NCI-H1092 (cell line): ENCODE measurements at places on chromosomes 1 and 21.
A peak's percentile ranks its signal among the peaks of the same experiment; 100 is the strongest.

DNA sequence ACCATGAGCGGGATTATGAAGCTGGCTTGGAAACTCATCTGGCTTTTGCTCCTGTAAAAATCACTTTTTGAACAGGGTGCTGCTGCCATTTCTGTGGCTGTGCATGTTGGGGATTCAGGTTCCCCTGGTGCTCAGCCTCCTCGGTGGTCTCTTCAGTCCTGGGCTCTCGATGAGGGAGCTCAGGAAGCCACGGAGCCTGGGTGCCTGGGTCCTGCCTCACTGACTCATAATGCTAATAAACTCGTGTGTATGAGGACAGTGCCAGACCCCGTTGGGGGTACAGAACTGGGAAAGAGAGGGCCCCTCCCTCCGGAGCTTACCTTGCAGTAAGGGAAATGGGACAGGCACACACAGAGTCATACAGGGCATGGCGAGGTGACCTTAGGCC is 5.8 kb downstream of the COQ8A start:
- DNase-seq = no peak

GRCh38 chr1:168266644-168267186 is 14.0 kb upstream of the TBX19 start:
- no peak for DNase-seq

- peak; percentile 68 for DNase-seq
These were observed 12.3 kb upstream of the GSTM4 start for GRCh38 chr1:109643385-109644230.

DNA sequence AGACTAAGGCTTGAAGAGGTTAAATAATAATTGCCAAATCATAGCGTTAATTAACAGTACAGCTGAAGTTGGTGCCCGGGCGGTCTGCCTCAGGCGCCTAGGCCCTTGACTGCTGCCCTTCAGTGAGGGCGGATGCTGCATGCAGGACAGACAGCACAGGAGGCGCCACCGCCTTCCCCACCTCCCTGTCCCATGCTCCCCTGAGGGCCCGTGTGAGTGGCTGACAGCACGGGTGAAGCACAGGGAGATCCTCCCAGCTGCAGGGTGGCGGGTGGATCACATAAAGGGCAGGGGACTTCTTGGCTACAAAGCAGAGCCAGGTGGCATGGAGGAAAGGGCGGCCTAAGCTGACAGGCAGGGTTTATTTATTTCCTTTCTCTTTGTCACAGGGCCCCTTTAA is 49.1 kb downstream of the DDX20 start:
- DNase-seq = peak; percentile 23

DNA sequence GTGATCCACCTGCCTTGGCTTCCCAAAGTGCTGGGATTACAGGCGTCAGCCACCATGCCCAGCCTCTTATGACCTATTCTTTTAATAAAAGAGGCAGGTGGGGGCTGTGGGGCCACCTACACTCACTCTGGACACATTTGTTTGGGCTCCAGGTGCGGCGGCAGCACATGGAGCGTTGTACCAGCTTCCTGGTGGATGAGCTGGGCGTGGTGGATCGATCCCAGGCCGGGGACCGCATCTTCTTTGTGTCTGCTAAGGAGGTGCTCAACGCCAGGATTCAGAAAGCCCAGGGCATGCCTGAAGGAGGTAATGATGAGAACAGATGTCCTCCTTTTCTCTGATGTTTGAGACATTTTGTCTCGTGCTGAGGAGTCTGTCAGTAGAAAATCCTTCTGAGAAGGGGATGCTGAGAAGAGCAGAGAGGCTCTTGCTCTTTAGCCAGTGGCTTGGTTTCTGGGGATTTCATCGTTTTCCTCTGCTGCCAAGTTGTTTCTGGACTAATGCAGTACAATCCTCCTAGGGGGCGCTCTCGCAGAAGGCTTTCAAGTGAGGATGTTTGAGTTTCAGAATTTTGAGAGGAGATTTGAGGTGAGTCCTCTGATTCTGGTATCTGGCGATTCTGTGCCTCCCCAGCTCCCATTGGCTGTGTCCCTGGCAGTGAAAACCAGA is 17.9 kb upstream of the MIIP start:
- DNase-seq = no peak

GRCh38 chr1:151156515-151156819 is at the start of gene TNFAIP8L2:
TNFAIP8L2 (plus strand) TSS chr1:151156649; CDS start chr1:151158698, 2,049 bp downstream.
- DNase-seq = no peak

DNA sequence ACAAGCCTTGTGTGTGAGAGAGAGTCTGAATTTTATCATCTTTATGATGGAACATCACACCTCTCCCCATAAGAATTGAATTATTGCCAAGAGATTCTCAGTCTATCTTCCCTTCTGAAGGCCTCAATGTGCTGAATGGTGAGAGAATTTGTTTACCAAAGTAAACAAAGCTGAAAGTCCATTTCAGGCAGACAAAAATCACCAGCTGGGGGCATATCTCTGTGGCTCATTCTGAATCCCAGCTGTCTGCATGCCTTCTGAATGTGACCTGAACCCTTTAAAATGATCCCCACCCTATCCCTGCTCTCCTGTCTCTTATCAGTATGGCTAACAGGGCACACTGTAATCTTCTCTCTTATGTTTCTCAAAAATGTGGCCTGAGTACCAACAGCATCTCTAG is 99.1 kb upstream of the CAMK1G start:
- DNase-seq = no peak

- DNase-seq = no peak
These were observed 35.6 kb upstream of the NEK7 start for GRCh38 chr1:198121056-198121826.

- DNase-seq = peak; percentile 66
These were observed 27.8 kb upstream of the STUM start for GRCh38 chr1:226520640-226521355.

DNA sequence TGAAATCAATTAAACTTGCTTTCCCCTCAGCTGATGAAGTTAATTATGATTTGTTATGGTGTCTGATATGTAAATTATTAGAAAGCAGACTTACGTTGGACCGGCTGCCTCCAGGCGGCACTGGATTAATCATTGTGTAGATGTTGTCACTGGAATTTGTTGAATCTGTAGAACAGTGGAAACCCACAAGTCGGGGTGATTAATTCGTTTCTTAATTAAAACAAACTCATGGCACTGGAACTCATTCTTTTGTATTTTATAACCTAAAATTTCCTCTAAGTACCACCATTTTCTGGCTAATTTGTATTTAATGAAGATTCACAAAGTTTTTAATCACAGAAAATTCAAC is 39.0 kb downstream of the MRPL37 start:
- DNase-seq = no peak

- DNase-seq = no peak
These were observed 433.2 kb upstream of the ADAMTS5 start for GRCh38 chr21:27400045-27400444.

- no peak for DNase-seq
These were observed 14.9 kb upstream of the ZNF683 start for GRCh38 chr1:26387447-26387846.

DNA sequence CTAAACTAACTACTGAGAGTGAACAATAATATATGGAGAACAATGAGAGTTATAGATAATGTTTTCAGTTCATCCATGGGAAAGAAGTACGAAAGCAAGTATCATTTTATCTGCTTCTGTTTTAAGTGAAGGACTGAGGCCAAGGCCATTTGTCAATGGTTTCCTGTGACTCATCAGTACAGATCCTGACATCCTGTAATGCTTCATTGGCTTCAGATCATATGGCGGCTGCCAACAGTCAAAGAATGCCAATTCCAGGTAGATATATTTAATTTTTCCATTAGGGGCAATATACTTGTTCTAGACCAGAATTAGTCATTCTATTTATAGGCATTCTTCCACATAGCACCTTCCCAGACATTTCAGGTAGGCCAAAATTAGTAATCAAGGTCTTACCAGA is 97.3 kb downstream of the USH2A start:
- no peak for DNase-seq

DNA sequence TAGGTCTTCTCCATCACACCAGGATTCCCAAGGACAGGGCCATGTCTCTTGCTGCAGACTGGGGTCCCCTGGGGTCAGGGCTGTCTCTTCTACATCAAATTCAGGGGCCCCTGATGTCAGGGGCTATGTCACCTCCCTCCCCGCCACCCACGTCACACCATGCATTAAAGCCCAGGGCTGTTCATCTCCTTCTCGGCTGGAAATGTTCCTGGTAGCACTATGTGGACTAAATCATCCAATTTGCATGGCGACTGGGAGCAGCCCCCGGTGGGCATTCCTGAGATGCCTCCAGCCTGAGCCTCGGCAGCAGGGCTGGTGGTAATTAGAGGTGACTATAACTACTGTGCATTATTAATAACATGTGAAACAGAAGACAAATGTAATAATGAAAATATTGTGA is 151.7 kb upstream of the HMGB4 start:
- DNase-seq = no peak

- DNase-seq = no peak
These were observed 221.4 kb downstream of the HLX start for GRCh38 chr1:221100611-221101010.

GRCh38 chr1:53339736-53340635 is 12.1 kb upstream of the LRP8 start:
- no peak for DNase-seq

GRCh38 chr1:201316556-201316955 is 33.2 kb downstream of the PKP1 start:
- no peak for DNase-seq

GRCh38 chr1:87362063-87362833 is 33.6 kb downstream of the LMO4 start:
- DNase-seq = no peak

DNA sequence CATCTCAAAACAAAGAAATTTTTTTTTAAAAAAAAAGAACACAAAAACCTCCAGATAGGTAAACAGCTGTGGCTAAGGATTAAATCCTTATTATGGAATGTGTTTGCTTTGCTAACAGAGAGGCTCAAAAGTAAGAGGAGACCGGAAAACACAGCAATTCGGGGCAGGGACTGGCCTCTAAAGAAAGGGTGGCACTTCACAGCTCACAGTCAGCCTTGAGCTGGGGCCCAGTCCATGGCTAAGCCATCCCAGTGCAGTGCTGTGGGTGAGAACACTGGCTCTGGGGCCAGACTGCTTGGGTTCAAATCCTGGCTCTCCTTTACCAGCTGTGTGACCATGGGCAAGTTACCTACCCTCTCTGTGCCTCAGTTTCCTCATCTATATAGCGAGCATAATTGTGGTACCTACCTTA is 28.2 kb downstream of the KIF17 start:
- no peak for DNase-seq

DNA sequence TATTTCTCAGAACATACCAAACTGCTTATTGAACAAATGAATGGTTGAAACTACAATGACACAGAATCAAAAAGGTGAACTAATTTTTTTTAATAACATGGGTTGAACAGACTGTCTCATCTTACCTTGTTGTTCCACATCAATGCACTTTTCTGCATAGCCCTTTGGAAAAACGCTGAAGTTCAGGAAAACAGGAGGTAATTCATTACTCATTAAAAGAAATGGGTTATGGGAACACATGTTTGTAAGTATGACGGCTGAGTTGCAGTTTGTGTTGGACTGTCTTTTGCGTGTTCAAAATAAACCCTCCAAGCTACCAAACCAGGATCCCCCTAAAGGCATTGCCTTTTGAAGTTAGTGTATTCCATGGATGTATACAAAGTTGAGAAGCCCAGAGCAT is 514.9 kb upstream of the PKN2 start:
- DNase-seq = no peak

- DNase-seq = no peak
These were observed 145.8 kb upstream of the WNT4 start for GRCh38 chr1:22288593-22289241.
